ENCODE measurements at places on chromosomes 3 and 15. TPM values are rescaled to one million over a fixed set of nuclear protein-coding genes. Genes with fewer than 3 reads are reported as not detected.

DNA sequence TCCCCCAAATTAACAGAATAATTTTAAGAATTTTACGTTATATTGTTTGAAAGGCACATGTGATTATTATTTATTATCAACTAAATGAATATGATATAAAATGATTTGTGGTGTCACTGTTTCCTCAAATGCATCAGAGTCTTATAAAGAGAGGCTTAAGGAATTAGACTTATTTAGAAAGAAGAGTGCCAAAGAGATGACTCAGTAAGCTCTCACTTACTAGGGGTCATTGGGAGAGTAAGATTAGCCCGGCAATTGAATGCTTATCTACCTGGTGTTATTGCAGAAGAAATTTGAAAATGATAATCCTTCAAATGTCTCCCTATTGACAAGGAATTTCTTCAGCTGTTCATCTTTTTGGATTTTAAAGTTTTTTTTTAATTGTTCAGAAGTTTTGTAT is 408.7 kb downstream of the OXSM start:
- no peak for DNase-seq

GRCh38 chr15:57041416-57041815 is 123.0 kb downstream of the TCF12 start:
- DNase-seq, result no peak

- DNase-seq, result peak; percentile 43
Observed at GRCh38 chr15:25717457-25718168, 145.5 kb downstream of the ATP10A start.

- DNase-seq, result no peak
Observed at GRCh38 chr15:46300716-46301115, 665.9 kb downstream of the SQOR start.

PLAAT1 gene
- not detected for total RNA-seq

DNA sequence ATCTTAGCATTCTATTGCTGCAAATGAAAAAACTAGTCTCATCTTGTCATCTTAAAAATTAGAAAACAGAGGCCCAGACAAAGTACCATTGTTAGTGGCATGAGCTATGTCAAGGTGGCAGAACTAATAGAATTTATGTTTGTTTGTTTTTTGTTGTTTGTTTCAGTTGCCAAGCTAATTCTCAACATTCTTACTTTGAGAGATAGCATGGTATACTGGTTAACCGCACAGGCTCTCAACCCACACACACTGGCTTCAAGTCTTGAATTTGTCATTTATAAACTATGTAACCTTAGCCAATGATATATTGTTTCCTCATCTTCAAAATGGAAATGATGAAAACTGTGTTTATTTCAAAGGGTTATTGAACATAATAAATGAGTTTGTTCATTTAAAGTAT is 367.6 kb upstream of the PLSCR5 start:
- DNase-seq, result no peak

DNA sequence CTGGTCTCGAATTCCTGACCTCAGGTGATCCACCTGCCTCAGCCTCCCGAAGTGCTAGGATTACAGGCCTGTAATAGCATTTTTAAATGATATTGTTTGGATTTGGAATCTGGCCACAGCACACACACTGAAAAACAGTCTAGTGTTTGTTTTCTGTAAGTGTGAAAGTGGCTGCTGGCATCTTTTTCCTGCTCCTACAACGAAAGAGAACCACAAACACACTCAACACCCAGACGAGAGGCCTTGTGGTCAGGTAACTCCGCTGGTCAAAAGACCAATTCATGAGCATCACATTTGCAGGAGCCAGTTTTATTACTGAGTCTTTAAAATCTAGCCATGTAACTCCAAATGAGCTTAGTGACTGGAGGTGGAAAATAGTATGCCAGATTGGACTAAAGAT is 50.2 kb downstream of the IMPG2 start:
- no peak for DNase-seq

GRCh38 chr3:138437281-138437680 is 2.9 kb downstream of the ESYT3 start:
- no peak for DNase-seq

HYAL1 gene
- total RNA-seq, result 1.8 TPM

- DNase-seq, result no peak
Observed at GRCh38 chr15:37550360-37551024, 383.9 kb upstream of the TMCO5A start.

Measured in fibroblast of lung (primary cell).